Activated CD8-positive, alpha-beta memory T cell treated with anti-CD3 and anti-CD28 coated beads for 4 hours (primary cell): ENCODE measurements at places on chromosomes 12 and 14.

DNA sequence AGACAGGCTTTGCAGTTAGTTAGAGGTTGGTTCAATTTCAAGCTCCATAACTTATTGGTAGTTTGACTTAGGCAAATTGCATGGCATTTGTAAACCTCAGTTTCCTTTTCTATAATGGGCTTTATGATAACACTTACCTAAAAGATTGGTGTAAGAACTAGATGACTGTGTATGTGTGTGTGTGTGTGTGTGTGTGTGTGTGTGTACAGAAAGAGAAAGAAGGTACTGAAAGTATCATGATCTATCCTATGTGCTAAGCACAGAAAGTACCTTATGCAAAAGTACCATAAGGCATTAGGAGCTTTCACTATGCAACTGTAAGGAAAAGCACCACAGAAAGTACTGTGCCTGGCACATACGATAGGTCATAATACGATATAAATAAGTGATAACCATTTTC, 304.3 kb upstream of the KITLG start:
- DNase-seq, result no peak

DNA sequence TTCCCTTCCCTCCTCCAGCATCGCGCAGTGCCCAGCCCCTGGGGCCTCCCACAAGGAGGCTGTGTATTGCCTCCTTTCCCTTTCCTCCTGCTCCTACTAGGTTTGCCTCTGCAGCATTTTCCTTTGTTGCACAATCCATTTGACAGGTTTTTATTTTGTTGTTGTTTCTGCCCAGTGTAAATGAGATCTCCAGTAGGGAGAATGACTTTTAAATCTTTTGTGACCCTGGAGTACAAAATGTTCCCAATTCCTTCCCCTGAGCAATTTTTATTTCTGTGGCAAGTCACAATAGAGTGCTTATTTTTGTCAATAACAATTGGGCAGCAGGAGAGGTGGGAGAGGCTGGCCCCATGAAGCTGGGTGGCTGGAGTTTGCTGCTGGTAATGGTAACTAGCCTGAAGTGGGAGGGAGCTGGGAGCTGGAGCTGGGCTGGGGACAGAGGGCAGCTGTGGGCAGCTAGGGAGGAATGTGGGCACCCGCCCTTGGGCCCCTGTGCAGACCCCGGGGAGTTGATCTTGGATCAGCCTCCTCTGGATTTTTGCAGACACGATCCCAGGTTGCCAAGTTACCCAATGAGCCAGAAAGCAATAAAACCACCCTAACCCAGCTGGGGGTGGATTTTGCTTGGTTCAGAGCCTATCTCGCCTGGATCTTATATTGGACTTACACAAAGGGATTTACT, 160.1 kb downstream of the KTN1 start:
- no peak for DNase-seq

DNA sequence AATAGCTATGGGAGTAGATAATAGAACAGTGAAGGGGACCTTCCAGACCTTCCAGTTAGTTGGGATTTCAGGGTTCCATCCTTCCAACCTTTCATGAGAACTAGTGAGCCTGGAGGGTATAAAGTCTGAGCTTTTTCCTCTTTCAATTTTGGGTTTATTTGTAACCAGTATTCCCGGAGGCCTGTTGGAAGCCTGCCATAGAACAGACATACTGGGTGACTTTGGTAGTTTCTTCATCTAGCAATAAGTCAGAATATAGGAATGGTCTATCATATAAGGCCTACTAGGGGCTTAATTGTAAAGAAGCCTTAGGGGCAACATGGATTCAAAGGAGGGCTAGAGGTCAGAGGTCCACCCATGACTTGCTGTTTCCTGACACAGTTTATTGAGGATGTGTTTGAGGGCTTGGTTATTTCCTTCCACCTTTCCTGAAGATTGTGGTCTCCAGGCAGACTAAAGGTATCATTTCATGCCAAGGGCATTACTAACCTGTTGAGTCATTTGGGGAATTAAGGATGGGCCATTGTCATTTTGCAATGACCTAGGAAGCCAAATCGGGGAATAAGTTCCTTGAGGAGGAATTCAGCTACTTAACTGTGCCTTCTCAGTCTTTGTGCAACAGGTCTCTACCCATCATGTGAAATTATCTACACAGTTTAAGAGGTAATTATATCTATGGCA, 410.3 kb downstream of the SLC6A15 start:
- DNase-seq, result no peak

GRCh38 chr14:32693114-32693513, 245.6 kb upstream of the NPAS3 start:
- no peak for DNase-seq

DNA sequence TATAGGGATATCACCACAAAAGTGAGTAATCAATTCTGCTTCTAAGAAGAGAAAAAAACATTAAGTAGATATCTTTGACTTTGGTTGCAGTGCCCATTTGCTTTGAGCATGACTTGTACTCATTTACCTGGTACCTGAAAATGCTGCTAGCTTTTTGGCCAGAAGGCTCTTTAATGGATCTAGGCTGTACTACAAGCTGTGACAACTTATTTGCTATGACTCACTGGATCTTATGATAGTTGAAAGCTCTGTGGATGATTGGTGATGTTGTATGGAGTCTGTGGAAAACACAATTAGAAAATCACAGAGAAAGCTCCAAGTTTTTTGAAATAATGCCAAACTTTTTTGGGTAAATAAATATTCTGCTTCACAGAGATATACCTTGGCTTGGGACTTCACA, 960.9 kb upstream of the FBXO33 start:
- DNase-seq, result no peak

- no peak for DNase-seq
Measured at GRCh38 chr12:65324551-65324950, 46.1 kb downstream of the MSRB3 start.

DNA sequence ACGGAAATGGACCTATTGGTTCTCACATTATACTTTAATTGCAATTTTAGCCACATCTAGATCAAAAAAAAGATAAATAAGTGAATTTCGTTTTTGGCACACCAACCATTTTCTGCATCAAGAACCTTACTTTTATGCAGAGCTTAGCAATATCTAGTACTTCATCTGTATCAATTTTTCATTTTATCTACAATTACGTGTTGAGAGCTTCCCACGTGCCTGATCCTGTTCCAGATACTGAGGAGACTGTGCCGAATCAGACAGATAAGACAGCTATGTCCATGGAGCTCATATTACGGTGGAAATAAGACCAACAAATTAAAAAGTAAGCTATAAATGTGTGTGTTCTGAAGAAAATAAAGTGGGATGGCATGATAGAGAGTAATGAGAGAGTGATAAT, 101.6 kb downstream of the MGAT4C start:
- DNase-seq, result no peak

GRCh38 chr12:3777206-3777809, 24.4 kb upstream of the CRACR2A start:
- DNase-seq, result no peak

DNA sequence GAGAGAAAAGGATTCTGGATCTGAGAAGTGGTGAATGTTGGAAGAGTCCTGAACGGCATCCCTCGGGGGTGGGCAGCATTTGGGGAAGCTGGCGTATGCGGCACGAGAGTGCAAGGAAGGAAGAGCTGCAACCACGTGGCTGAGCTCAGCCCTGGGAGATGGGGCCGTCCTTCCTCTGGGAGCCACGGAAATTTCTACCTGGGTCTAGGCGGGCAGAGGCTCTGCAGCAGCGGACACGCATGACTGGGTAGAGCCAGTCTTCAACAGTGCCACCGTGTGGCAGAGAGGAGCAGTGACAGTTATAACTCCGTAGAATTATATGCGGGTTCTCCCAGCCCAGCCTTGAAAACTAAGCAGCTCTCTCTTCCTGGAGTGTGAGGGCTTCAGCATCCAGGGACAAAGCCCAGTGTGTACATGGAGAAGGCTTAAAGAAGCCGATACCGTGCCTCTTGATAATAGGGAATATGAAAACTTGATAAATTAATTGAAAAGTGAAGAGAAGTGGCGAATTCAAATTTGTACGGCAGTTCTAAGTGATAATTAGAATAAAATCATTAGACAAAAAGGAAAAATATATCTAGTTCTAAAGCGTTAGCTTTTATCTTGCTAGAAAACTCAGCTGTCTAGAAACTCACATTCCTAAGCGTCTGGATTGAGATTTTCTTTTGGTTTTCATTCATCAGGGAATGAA, 82.9 kb upstream of the STXBP6 start:
- DNase-seq, result no peak

- no peak for DNase-seq
Measured at GRCh38 chr12:19630536-19630935, 191.2 kb downstream of the AEBP2 start.

DNA sequence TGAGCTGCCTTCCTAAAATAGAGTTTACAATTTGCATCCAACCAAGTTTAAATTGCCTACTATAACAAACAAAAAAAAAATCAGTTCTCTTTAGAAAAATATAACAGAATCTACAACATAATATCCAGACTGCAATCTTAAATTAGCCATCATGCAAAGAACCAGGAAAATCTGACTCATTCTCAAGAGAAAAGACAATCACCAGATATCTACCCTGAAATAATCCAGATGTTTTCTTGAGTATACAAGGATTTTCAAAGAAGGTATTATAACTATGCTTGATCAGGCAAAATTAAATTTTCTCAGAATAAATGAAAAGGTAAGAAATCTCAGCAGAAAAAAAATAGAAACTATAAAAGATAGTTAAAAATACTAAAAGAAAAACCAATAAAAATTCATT, 115.6 kb downstream of the CCER1 start:
- DNase-seq, result no peak

DNA sequence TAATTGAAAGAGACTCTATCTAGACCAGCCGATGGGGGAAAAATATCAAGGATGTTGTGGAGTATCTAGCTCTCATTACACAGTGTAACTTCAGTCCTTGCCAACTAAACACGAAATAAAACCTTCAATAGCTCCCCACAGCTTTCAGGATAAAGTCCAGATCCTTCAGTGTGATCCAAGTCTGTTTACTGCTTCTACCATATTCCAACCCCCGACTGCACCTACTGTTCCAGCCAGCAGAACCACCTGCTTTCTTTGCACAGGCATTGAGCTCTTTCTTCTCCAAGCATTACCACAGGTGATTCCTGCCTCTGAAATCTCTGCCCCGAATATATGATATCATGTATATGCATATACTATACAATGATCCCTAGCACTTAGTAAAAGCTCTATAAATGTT, 2.2 kb upstream of the LRRC23 start:
- no peak for DNase-seq

GRCh38 chr14:103527408-103528145, 1.4 kb upstream of the TRMT61A start:
- DNase-seq, result no peak

- no peak for DNase-seq
Measured at GRCh38 chr12:76706761-76707160, 57.2 kb upstream of the ZDHHC17 start.

DNA sequence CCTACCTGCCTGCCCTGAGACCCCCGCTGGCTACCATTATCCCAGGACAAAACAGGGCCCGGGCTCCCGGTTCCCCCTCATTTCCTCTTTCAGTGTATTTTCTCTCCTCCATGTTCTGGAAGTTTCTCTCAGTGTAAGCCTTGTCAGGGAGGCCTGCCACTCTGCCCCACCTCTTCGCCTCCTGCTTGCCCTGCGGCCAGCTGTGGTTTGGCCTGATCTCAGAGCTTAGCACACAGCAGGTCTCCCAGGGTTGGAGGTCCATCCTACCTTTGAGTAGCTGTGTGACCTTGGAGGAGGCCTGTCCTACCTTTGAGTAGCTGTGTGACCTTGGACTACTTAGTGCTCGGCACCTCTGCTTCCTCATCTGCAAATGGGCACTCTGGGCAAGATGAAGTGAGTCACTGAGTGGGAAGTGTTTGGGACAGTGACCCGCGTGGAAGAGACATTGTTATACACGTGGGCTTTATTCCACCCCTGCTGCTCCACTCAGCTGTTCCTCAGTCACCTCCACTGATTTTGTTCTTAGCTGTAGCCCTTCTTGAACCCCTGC, 212.7 kb downstream of the ZFP36L1 start:
- no peak for DNase-seq

GRCh38 chr14:55546212-55546874, 33.7 kb upstream of the KTN1 start:
- no peak for DNase-seq

- no peak for DNase-seq
Measured at GRCh38 chr12:30696103-30696408, 387 bp upstream of the IPO8 start.

DNA sequence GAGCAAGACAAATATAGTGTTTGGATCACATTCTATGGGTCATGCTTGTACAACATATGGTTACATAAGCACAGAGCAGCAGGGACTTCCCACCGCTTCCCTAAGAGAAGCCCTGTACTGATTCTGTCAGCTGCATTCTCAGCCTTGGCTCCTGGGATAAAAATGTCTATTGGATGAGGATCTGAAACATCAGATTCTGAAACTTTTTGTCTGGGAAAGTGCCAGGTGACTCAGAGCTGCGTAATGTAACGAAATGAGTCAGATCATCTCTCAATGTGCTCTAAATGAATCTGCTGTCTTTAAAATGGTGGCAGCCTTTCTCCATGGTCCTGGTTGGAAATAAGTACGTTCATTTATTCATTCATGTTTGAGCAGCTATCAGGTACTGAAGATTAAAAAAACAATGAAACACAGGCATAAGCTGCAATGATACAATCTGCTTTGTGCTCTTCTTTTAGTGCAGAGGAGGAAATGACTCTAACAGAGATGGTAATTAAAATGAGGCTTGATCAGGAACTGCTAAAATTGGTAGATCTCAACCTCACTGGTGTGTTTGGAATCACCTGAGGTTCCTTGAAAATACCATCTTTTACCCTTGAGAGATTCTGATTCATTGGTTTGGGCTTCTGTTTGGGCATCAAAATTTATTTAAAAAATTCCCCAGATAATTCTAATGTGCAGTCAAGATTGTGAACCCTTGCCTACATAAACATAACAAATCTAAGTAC, 99.1 kb upstream of the NAP1L1 start:
- no peak for DNase-seq

DNA sequence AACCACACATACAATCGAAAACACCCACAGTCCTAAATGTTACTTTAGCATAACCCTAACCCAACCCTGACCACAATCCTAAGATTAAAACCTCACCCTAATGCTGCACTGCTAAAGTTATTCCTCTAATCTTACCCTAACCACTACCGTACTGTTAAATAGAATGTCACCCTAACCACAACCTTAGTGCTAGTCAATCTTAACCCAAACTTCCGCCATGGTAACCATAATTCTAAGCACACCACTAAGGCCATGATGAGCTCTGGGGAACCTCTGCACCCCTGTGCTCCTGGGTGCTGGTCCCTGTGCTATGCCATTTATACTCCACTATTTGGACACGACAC, 38.0 kb downstream of the LTBP2 start:
- no peak for DNase-seq

DNA sequence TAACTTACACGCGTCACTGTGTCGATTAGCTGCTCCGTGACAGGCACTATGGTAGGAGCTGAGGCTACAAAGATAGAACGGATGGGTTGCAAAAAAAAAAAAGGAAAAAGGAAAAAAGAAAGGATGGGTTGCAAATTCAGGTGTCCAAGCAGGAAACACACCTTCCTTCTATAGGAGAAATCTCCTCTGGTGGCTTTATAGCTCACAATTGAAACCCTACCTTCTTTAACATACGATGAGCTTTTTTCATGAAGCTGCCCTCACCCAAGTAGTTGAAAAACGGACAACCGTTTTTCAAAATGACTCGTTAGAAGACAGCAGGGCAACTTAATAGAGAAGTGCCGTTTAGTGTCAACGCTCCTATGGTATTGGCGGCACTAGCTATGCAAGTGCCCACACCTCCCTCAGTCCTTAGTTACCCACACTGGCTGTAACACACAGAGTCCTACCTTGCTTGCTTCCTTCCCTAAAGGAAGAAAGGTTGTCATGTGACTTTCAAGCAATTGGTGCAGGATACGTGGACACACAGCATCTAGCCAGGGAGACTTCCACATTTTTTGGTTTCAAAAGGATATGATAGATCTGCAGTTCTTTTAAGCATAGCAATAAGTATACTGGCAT, 682 bp upstream of the TRIP11 start:
- no peak for DNase-seq

- no peak for DNase-seq
Measured at GRCh38 chr12:132143336-132144071, 615 bp downstream of the DDX51 start.
